KBM-7 (cell line): ENCODE measurements at places on chromosomes 7 and 10.

- no peak for DNase-seq
Measured at GRCh38 chr7:5672468-5672867, 109.0 kb downstream of the RNF216 start.

GRCh38 chr7:72706521-72706920 lies 121.5 kb downstream of the TYW1B start:
- no peak for DNase-seq

- DNase-seq: no peak
Measured at GRCh38 chr10:86180861-86181260, 185.7 kb downstream of the GRID1 start.

- no peak for DNase-seq
Measured at GRCh38 chr10:34081948-34082347, 733.1 kb downstream of the PARD3 start.

GRCh38 chr7:44473295-44473694 lies 17.2 kb downstream of the NUDCD3 start:
- no peak for DNase-seq

DNA sequence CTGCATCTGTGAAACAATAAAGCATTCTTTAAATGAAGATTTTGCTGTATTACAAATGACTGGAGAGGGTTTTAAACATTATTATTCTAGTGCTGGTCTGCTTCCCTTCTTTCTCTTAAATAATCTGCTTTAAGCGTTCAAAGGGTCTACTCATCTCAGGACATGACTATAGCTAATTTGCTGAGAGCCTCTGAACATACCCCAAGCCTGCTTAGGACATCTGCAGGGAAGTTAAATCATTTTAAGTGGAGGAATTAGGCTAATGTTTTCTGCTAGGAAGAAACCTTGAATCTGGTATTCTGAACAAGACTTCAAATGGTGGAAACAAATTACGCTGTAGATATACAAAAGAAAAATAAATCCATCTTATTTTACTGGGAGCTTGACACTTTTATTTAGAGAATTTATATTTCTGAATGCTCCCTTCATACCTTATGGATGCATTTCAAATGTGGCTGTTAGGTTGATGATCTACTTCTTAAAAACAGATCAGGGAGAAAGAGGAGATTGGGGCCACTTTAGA lies 124.4 kb upstream of the ITGB1 start:
- DNase-seq: no peak

- DNase-seq: no peak
Measured at GRCh38 chr10:60185421-60185820, 204.3 kb downstream of the ANK3 start.

DNA sequence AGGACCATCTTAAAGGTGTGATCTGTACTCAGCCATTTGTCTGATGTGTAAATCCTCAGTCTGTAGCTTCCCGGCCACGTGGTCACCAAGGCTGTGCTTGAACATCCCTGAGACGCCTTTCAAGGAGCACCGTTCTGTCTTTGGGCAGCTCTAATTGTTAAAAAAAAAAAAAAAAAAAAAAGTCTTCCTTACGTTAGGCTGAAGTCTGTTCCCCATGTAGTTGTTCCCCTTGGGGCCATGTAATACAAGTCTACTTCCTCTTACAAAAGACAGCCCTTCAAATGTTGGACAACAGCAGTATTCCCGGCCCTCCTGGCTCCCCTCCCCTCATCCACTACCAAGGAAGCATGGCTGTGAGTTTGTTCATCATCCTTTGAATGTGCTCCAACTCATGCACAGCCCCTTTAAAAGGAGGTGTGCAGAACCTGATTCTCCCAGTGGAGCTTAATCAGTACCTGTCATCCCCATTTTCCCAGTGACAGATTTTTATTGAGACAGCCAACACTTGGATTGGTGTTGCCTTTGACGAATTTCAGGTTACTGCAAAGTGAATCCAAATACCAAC lies 392.2 kb upstream of the GALNT17 start:
- no peak for DNase-seq

GRCh38 chr10:71744897-71745663 lies 25.5 kb upstream of the C10orf105 start:
- DNase-seq: no peak

DNA sequence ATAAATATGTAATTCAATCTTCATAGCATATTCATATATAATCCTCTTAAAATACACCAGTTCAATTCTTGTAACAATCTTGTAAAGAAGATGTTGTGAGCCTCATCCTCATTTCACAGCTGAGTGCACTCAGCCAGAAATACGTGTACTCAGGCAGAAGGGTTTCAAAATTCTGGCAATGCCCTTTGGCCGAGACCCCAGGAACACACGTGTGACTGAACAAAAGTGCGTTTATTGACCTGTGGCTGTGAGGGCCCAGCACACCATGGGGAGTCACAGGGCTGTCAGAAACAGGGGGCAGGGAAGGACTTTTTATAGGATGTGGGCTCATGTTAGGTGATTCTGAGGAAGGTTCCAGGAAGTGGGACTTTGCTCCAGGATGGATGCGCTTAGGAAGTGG lies 21.5 kb downstream of the GIMAP8 start:
- no peak for DNase-seq

GRCh38 chr10:34109952-34110702 lies 705.0 kb downstream of the PARD3 start:
- DNase-seq: no peak

DNA sequence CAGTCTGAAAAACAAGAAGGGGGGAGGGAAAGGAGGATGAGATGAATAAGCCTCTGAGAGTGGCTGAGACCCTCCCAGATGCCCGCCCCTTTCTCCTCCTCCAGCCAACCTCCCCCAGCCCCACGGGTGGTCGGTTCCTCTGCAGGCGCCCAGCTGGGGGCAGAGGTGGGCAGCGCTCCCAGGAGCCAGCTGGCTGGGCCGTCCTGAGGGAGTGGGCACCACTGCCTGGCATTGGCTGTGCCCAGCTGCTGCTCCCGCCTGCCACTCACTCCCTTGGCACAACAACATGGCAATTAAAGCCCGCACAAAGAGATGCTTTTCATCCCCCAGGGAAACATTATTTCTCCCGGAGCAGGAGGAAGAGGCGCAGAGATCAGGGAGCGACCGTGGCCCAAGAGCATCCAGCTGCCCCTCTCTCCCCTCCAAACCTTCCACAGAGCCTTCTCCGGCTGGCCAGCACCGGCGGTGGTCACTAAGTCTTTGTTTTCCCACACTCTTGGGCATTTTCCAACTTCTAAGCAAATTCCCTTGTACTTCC lies 107.2 kb downstream of the SPDYE5 start:
- no peak for DNase-seq

DNA sequence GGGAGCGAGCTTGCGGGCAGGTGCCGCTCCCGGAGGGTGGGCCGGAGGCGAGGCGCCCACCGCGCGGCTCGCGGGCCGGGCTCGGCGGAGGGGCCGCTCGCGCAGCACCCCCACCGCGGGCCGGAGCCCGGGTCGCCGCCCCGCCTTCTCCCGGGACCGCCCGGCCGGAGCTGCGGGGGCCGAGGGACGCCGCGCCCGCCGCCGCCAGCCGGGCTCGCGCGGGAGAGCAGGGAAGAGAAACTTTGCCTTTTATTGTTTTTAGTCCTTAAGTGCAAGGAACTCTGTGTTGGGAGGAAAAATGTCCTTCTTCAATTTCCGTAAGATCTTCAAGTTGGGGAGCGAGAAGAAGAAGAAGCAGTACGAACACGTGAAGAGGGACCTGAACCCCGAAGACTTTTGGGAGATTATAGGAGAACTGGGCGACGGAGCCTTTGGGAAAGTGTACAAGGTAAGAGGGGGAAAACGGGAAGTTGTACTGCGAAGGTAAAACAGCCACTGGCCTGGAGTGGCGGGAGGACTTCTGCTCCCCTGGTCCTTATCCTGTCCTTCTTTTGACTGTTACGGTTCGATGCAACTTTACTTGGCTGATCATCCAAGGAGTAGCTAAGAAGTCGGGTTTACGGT lies 620 bp downstream of the SLK start:
- DNase-seq: peak; percentile 70

GRCh38 chr7:35263396-35263795 lies 9.5 kb upstream of the TBX20 start:
- DNase-seq: no peak

DNA sequence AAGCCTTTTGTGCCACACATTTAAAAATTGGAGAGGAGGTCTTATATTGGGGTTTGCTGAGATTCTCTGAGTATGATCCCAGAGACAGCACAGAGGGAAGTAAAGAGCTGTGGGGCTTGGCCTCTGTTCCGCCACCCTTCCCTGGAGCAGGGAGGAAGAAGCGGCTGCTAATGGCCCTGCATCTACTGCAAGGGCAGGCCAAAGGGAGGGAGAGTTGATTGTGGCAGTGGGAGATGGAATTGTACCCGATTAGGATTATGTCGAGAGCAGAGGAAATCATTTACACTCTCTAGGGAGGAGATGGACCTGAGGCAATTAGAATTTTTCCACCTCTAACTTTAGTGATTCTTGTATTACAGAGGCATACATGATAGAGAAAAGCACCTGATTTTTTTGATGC lies 28.8 kb downstream of the CYP17A1 start:
- no peak for DNase-seq

DNA sequence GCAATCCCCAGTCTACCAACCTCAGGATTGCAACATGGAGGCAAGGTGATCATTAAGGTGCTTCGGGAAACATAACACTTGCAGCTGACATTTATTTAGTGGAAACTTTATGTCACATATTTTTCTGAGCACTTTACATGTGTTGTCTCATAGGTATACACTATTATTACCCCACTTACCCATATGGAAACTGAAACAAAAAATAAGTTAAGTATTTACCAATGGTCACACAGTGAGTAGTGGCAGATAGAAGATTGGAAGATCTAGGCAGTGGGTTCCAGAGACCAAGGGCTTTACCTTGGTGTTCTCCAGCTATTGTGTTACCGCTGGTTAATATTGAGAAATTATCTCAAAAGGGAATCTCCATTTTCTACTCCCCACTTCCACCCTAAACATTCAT lies 1279.1 kb upstream of the SORCS1 start:
- DNase-seq: no peak

DNA sequence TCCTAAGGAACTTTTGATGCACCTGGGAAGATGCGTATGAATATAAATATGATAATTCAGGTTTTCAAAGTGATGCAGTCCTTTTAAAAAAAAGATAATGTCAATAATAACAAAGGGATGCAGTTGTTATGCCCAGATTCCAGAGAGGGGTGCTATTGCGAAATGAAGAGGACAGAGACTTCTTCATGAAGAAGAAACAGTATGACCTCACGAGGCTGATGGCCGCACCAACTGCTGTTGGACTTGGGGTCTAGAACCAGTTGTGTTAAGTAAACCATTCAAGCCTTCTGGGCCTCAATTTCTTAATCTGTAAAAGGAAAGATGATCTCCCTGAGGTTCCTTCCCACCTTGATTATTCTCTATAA lies 55.1 kb downstream of the LYZL2 start:
- no peak for DNase-seq

GRCh38 chr10:35607475-35608327 lies 2.6 kb downstream of the GJD4 start:
- peak; percentile 11 for DNase-seq

DNA sequence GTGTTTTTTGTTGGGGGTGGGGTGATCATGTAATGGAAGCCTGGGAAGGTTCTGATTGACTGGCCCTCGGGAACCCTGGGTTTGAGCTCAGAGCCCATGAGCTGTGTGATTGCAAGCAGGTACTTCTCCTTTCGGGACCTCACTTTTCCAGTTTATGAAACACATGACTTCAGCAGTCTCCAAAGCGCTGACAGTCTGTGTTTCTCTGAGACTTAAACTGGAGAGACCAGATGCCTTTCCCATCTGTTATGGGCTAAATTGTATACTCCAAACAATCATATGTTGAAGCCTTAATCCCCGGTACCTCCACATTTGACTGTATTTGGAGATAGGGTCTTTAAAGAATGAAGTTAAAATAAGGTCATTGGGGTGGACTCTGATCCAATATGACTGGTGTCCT lies 493.6 kb downstream of the GALNT17 start:
- DNase-seq: no peak

DNA sequence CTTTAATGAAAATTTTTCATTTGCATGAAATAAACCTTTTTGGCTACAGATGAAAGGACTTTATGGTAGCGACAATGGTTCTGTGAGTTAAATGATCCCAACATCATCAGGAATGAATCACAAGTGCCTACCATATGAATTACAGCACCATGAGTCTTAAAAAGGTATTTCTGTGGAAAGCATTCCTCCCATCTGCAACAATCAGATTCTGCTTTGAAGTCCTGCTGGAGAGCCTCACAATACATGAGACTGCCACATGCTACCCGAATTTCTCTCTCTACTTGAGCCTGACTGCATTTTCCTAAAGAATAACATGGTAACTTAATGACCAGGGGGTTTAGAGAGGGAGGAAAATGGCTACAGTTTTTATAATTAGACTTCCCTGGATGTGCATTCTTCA lies 190.3 kb downstream of the TWIST1 start:
- no peak for DNase-seq

DNA sequence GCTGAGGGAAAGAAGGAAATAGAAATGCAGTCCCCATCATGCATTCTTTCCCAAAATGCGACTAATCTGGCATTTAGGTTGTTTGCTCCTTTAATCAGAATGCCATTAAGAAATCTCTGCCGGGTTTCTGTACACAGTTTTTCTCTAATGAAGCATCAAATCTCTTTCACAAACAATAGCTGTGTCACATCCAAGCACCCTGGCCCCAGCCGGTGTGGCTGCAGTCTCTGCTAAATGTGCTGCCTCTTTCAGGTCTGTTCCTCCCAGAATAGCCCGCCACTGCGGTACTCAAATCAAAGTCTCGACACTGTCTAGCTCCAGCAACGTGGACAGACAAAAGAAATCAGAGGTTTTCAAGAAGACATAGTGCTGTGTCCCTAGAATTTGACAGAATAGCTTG lies 343.8 kb downstream of the KCNMA1 start:
- no peak for DNase-seq

- DNase-seq: no peak
Measured at GRCh38 chr7:73436031-73436929, 2.7 kb downstream of the FZD9 start.

DNA sequence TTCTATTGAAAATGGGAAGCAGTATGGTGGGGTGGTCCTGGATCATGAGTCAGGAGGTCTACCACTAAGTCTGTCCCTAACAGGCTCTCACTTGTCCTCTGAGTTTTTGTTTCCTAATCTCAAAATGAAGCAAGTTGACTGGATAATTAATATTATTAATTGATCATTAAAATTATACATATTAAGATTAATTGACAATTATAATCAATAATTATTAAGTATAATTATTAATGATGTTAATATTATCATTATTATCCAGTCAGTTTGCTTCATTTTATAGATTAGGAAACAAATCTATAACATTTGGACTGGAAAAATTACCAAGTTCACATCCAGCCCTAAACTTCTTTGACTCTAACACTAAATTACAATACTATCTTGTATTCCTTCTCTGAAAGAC lies 174.2 kb upstream of the KMT2E start:
- DNase-seq: no peak

- DNase-seq: no peak
Measured at GRCh38 chr10:450463-450862, 239.0 kb downstream of the DIP2C start.

DNA sequence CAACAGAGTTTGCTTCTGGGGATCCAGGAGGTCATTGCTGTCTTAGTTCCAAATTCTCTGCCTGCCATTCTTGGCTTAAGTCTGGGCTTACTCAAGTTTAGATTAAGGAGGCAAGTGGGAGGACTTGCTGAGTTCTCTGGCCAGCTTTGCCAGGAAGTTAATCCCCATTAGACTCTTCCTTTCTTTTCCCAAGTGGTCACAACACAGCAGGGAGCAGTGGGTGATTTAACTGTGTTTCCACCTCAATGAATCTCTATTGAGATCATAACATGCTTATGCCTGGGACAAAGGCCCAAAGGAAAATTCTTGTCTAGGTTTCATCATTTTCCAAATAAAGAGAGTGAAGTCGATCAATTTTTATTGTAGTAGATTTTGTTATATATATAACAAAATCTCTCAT lies 1159.6 kb downstream of the SORCS3 start:
- no peak for DNase-seq
